ENCODE measurements at places on chromosomes 3 and 15.

DNA sequence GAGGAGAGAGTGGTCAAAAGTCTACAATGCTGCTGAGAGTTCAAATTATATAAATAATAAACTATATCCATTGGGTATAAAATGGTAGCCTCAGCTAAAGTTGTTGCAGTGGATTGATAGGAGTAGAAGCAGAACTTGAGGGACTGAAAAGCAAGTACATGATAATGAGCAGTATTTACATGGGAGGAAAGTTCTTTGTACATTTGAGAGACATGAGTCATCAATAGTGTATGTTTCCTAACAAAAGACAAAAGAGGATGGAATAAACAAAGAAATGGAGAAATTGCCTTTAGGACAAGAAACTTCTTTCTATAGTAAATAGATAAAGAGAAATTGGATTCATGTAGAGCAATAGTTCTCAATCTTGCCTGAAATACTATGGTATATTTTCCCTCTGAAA lies 110.0 kb upstream of the PLSCR5 start:
- DNase-seq = no peak

- DNase-seq = no peak
Measured at GRCh38 chr15:85499371-85499887, 119.0 kb downstream of the AKAP13 start.

GRCh38 chr3:39850716-39851032 lies 41.3 kb downstream of the MYRIP start:
- DNase-seq = no peak

DNA sequence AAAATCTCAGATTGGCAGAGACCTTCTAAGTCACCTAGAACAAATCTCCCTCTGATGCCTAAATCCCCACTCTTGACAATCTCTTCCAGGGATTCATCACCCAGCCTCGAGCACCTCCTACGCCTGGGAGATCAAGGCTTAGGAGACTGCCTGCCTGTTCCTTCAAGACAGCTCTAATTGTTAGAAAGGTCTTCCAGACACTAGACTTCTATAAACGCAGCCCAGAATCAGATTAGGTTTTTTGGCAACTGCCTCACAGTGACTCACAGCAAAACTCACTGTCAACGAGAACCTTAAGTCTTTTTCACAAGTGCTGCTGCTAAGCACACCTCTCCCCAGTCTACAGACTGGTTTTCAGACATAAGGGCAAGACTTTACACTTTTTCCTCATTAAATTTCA lies 23.1 kb downstream of the SRGAP3 start:
- no peak for DNase-seq

- no peak for DNase-seq
Measured at GRCh38 chr3:114730397-114730796, 416.7 kb downstream of the ZBTB20 start.

GRCh38 chr15:100075229-100075628 lies 266.5 kb downstream of the ADAMTS17 start:
- no peak for DNase-seq

DNA sequence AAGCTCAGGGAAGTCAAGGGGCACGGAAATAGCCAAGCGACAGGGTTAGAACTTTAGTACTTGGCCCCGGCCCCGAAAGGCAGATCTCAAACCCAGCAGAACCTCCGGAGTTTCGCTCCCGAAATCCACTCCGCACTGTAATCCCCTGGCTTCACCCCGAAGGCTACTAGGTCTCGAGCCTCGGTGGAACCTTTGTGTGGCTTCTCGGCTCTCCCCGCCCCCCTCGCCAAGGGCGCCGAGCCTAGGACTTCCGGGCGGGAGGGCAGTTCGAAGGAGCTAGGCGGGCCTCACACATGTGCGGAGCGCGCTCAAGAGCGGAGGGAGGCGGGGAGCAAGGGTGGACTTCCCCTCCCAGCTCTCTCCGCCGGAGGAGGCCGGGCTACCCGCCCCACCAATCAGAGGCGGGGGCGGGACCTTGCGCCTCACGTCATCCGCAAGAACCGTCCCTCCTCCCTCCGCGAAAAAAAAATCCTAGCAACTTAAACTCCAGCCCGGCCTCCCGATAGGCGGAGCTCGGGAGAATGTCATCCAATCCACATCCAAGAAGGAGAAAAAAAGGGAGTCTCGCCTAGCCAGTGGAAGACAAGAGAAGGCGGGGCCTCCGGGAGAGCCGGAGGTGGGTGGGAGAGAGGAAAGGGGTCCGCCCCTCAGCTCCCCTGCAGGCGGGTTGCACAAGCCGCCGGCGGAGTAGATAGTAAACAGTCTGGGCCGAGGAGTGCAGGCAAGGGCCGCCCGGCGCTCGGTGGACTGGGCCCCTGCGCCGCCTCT lies 2.4 kb upstream of the SIN3A start:
- DNase-seq = peak; percentile 98

DNA sequence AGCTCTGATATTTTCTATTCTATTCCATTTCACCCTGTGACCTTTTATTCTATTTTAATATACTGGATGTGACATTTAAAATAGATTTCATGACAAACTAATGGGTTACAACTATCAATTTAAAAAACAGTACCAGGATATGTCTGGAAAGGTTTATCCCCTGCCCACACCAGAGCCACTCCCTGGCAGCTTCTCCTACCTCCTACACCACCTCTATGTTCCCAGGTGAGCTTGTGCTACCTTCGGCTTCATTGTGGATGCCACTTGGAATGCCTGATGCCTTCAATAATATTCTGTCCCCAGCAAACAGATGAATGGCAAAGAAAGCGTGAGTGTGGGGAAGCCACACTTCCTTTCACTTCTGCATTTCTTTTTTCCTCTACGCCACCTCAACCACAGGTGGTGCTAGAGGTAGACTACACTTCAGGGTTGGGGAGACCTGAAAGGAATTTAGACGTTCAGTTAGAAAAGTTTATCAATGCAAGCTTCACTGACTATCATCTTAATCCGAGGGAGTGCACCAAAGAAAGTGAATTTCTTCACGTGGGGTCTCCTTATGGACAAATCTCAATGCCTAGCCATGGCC lies 213.0 kb downstream of the SSR3 start:
- no peak for DNase-seq

DNA sequence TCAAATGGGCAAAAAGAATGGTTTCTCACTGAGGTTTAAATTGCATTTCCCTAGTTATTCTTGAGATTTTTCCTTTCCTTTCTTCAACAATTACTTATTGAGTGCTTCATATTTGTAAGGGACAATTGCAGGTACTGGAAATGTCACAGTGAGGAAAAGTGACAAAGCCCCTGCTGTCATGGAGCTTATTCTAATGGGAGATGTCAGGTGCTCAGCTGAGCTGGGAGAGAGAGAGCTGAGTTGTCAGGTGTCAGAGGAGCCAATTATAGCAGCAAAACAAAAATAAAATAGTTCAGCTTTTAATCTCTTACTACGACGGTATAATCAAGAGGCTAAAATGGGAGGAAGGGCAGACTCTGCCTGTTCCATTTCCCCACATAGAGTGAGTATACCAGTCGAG lies 42.0 kb downstream of the CD86 start:
- no peak for DNase-seq

GRCh38 chr3:45659661-45660566 lies 29.3 kb upstream of the SACM1L start:
- DNase-seq = no peak

DNA sequence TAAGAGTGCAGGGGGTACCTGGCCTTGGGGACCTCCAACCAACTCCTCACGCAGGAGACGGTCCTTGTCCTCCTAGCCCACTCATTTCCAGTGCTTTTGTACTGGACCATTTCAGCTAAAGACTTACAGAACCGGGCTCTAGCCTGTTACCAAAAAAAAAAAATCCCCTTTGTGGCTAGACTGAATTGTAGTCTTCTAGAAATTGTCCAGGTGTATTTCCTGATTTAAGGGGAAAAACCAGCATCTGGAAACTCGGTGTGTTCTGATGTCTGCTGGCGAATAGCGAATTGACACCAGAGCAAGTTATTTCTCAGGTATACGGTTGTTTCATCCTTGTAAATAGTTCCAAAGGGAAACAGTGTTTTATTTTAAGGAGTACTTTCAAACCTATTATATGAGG lies 21.1 kb upstream of the MINDY4B start:
- no peak for DNase-seq

GRCh38 chr3:14605744-14606143 lies 45.8 kb upstream of the CCDC174 start:
- DNase-seq = no peak

DNA sequence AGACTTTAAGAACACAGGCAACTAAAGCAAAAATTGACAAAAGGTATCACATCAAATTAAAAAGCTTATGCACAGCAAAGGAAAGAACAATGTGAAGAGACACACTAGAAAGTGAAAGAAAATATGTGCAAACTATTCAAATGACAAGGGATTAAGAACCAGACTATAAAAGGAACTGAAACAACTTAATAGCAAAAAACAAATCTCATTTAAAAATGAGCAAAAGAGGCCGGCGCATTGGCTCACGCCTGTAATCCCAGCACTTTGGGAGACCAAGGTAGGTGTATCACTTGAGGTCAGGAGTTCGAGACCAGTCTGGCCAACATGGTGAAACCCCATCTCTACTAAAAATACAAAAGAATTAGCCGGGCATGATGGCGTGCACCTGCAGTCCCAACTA lies 14.4 kb downstream of the NGLY1 start:
- DNase-seq = no peak

All from stimulated activated CD4-positive, alpha-beta T cell treated with anti-CD3 and anti-CD28 coated beads, Interleukin-1b, Interleukin-23, amount 100 ng/mL, for 48 hours (primary cell).